ENCODE measurements at places on chromosomes 2 and 18.

DNA sequence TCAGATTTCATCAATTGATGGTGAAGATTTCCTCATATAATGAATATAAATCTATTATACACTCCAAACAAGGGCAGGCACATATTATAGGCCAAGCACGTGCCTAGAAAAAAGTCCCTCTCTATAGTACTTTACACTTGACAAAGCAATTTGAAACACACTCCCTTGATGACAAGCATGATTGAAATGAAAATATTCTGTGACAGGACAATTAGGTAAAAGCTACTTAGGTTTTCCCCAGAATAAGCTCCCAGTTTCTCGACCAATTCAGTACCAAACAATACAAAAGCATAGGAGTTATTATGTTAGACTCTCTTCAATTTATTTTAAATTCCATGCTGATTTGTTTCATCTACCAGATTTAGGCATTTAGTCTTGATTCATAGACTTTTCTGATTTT lies 47.7 kb downstream of the CCDC68 start:
- H3K4me1 ChIP-seq, result no peaks in the 10 kb centered on the region
- H3K4me3 ChIP-seq, result no peak overlapping the region
- H3K36me3 ChIP-seq, result peaks cover 27% of the 10 kb centered on the region
- no peak for DNase-seq

- H3K27ac ChIP-seq, result peak overlapping the region; percentile 38
- H3K4me3 ChIP-seq, result no peak overlapping the region
- H3K4me1 ChIP-seq, result peaks cover 65% of the 10 kb centered on the region
- DNase-seq, result peak; percentile 75
Observed at GRCh38 chr2:230868947-230869913, 4.5 kb downstream of the ITM2C start.

DNA sequence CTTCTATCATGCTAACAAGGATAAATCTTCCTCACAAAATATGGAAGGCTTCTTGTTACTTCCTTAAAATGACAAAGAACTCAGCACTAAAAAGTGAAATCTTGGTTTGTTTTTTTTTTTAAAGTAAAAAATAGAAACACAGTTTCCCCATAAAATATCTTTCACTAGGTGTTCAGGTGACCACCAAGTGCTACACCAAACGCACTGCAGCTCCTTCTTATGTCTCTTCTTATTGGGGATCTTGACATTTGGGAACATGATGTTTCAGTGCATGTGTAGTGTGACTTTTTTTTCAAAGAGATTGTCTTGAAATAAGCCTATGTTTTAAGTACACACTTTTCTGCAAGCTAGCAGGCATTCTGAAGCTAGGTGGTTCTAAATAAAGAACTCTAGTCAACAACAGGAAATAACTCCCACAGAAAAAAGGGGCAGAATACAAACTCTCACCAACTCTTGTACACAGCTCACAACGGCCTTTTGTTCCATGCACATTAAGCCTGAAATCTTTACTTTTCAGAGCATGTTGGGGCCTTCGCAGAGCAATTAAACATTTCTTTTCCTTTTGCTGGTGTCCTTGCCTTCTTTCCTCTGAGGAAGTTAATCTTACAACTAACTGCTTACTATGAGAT lies 13.2 kb upstream of the SERTAD2 start:
- DNase-seq, result no peak
- no peak overlapping the region for H3K27ac ChIP-seq
- no peaks in the 10 kb centered on the region for H3K36me3 ChIP-seq
- H3K4me3 ChIP-seq, result no peak overlapping the region
- peaks cover 15% of the 10 kb centered on the region for H3K4me1 ChIP-seq

GRCh38 chr2:60334610-60335009 lies 218.8 kb downstream of the BCL11A start:
- no peak overlapping the region for H3K27ac ChIP-seq
- H3K4me1 ChIP-seq, result no peaks in the 10 kb centered on the region
- no peaks in the 10 kb centered on the region for H3K27me3 ChIP-seq
- DNase-seq, result no peak
- no peak overlapping the region for H3K4me3 ChIP-seq

DNA sequence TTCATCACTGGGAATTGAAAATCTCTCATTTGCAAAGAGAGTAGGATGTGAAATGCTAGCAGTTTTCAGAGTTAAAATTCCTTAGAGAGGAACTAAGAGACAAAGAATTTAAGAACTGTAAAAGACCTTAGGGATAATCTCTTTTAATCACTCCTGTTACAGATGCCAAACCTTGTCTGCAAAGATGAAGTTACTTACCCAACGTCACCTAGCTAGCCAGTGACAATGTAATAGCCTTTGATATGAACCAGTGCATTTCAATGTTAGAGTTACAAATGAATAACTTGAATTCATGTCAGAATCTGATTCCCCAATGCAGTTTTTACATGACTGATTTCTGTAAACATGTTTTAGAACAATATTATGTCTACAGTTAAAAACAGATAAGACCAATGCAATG lies 190.1 kb downstream of the LRP1B start:
- no peaks in the 10 kb centered on the region for H3K27me3 ChIP-seq
- no peak overlapping the region for H3K4me3 ChIP-seq
- H3K27ac ChIP-seq, result no peak overlapping the region
- H3K4me1 ChIP-seq, result no peaks in the 10 kb centered on the region
- no peak for DNase-seq

DNA sequence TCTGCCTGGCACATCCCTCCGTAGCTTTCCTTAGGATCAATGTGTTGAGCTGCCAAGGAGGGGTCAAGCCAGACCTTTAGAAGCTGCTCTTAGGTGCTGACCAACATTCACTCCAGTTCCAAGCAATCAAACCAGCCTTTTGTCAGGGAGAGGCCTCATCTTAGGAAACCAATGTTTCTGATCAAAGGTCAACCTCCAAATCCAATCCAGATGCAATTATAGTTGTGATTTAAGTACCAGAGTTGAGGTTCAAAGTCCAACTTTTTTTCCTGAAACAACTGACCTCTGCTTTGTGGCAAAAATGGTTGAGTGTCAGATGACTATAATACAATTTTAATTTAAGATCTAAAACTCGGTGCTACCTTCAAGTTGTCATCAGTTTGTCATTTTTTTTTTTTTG lies 303.4 kb downstream of the ALK start:
- no peak for DNase-seq
- no peak overlapping the region for H3K27ac ChIP-seq
- peaks cover 3% of the 10 kb centered on the region for H3K4me1 ChIP-seq
- no peaks in the 10 kb centered on the region for H3K36me3 ChIP-seq
- H3K4me3 ChIP-seq, result no peak overlapping the region
- no peaks in the 10 kb centered on the region for H3K27me3 ChIP-seq

DNA sequence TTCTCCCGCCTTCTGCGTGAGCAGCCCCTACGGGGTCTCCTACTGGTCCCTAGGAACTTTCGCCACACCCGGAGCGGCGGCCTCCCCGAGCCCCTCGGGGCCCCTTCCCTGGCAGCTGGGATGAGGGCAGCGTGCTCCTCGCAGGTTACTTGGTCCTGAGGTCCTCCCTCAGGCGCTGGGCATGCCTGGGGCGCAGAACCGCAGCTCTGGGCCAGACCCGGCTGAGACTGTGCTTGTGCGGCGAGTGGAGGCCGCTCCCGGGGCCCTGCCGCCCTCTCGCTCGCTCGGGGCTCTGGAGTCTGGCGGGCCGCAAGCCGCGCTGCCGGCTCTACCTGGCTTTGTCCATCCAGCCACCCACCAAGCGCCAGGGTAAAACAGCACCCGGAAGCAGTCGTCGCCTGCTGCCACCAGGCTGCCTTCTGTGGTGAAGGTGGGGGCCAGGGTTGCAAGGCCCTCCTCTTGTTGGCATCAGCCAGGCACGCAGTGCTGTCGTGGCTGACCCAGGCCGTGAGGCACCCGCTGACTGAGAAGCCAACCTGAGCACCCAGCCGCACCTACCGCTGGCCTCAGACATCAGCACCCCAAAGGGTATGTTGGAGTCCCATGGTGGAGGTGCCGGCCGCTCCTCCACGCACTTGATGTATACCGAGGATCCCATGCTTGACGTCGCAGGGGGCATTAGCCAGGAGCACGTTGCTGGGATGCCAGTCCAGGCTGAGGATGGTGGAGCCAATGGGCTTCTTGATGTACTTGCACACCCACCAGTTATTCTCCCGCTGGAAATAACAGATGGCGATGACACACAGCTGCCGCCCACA lies 46.1 kb upstream of the PTH2R start:
- no peak overlapping the region for H3K4me3 ChIP-seq
- no peak overlapping the region for H3K27ac ChIP-seq
- no peaks in the 10 kb centered on the region for H3K27me3 ChIP-seq

DNA sequence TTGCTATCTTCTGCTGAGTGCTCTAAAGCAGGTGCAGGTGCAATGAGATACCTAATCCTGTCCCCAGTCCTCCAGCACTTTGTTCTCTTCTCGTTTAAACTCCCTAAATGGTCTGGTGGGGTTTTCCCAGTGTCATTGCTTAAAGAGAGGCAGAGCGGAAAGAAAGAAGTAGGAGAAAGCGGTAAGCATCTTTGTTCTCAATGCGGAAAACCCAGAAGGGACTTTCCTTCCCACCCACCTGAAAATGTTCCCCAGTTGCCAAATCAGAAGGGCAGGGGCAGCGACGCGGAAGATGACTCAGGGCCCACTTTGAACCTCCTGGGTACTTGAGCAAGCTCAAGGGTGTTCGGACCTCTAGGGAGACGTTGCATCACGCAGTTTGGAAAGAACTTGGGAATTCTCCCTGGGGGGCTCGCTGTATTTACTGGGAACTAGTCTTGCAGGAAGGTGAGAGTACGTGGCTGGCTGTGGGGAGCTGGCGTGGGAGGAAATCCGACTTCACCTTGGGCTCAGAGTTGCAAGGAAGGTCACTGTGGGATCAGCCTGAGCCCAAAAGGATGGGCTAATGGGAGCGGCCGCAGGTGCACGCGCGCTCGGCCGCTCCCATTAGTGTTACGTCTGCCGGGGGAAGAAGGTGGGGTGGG lies 589 bp upstream of the SGPP2 start:
- H3K36me3 ChIP-seq, result no peaks in the 10 kb centered on the region
- no peaks in the 10 kb centered on the region for H3K27me3 ChIP-seq
- H3K27ac ChIP-seq, result peak overlapping the region; percentile 95
- DNase-seq, result no peak
- peak overlapping the region; percentile 64 for H3K4me3 ChIP-seq
- peaks cover 38% of the 10 kb centered on the region for H3K4me1 ChIP-seq

GRCh38 chr18:2256577-2256976 lies 314.7 kb downstream of the METTL4 start:
- no peak overlapping the region for H3K27ac ChIP-seq
- H3K4me1 ChIP-seq, result no peaks in the 10 kb centered on the region
- H3K36me3 ChIP-seq, result no peaks in the 10 kb centered on the region
- no peaks in the 10 kb centered on the region for H3K27me3 ChIP-seq
- H3K4me3 ChIP-seq, result no peak overlapping the region

DNA sequence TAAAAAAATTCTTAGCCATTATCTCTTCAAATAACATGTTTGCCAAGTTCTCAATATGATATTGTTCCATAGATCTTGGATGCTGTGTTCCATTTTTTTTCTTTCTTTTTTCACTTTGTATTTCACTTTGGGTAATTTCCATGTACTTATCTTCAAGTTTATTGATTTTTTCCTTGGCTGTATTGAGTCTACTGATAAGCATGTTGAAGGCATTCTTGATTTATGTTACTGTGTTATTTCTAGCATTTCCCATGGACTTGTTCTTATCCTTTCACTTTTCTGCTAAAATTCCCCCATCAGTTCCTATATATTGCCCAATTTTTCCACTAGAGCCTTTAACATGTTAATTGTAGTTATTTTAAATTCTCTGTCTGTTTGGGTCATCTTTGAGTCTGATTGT lies 50.8 kb upstream of the CHN1 start:
- H3K27ac ChIP-seq, result no peak overlapping the region
- H3K36me3 ChIP-seq, result no peaks in the 10 kb centered on the region
- H3K4me3 ChIP-seq, result no peak overlapping the region
- no peak for DNase-seq

GRCh38 chr18:77650799-77651385 lies 401.2 kb downstream of the GALR1 start:
- H3K27me3 ChIP-seq, result no peaks in the 10 kb centered on the region
- no peak overlapping the region for H3K4me3 ChIP-seq
- H3K27ac ChIP-seq, result no peak overlapping the region
- peaks cover 7% of the 10 kb centered on the region for H3K4me1 ChIP-seq
- peak; percentile 57 for DNase-seq
- no peaks in the 10 kb centered on the region for H3K36me3 ChIP-seq

DNA sequence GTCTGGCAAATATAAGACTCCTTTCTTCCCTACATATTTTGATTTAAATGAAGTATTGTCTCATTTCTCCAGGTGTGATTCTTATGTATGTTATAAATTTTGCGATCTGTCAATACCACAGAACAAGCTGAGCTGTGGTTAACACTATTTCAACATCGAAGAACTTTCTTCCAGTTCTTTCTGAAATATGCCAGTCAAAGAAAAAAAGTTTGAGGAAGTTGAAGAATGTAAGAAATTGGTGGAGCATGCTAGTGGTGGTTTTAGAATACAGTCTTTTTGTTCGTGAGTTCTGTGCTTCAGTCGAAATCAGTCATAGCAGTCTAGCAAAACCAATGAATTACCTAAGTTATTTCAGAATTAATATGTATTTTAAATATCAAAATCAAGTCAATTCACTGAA lies 8.6 kb upstream of the COBLL1 start:
- H3K36me3 ChIP-seq, result no peaks in the 10 kb centered on the region
- H3K27ac ChIP-seq, result no peak overlapping the region

- no peak overlapping the region for H3K27ac ChIP-seq
- DNase-seq, result no peak
- H3K36me3 ChIP-seq, result peaks cover 77% of the 10 kb centered on the region
- no peaks in the 10 kb centered on the region for H3K27me3 ChIP-seq
Observed at GRCh38 chr18:9944805-9945204, 31.0 kb downstream of the VAPA start.

DNA sequence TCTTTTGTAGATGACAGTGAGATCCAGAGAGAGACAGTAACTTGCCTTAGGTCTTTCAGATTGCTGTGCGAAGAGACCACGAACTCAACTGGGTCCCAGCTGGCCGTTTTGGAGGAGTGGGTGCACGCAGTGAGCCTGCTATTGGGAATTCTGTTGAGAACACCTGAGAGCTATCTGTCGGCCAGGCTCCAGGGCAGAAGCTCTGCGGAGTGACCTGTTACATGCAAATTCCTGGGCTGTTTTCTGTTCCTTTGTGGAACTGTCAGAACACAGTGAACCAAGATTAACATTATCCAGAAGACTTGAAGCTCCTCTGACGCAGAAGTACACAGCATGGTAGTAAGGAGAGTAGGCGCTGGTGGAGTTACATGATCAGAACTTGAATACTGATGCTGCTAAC lies 99.5 kb upstream of the LMAN1 start:
- no peak overlapping the region for H3K4me3 ChIP-seq
- no peaks in the 10 kb centered on the region for H3K36me3 ChIP-seq
- no peak overlapping the region for H3K27ac ChIP-seq
- H3K4me1 ChIP-seq, result no peaks in the 10 kb centered on the region
- DNase-seq, result no peak

- no peaks in the 10 kb centered on the region for H3K27me3 ChIP-seq
- H3K27ac ChIP-seq, result no peak overlapping the region
Observed at GRCh38 chr2:136013955-136014354, 28.5 kb upstream of the DARS1 start.
